ENCODE measurements at places on chromosomes 2 and 18.
A peak's percentile ranks its signal among the peaks of the same experiment; 100 is the strongest.

DNA sequence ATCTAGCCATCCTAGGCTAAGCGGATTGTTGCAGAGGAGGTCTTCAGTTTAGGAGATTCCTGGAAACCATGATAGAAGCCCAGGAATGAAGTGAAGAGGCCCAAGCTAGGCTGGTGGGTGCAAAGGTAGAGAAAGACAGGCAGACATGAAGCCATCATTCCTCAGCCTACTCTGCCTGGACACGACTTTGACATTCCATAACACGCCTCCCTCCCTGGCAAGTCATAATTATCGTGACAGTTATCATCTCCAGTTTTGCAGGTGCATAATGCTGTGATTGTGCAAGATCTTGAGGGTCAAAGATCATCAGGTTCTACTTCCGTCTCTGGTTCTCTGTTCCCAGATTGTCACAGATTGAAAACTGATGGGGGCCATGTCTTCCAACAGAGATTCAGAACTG lies 15.2 kb upstream of the FZD5 start:
- DNase-seq: no peak

DNA sequence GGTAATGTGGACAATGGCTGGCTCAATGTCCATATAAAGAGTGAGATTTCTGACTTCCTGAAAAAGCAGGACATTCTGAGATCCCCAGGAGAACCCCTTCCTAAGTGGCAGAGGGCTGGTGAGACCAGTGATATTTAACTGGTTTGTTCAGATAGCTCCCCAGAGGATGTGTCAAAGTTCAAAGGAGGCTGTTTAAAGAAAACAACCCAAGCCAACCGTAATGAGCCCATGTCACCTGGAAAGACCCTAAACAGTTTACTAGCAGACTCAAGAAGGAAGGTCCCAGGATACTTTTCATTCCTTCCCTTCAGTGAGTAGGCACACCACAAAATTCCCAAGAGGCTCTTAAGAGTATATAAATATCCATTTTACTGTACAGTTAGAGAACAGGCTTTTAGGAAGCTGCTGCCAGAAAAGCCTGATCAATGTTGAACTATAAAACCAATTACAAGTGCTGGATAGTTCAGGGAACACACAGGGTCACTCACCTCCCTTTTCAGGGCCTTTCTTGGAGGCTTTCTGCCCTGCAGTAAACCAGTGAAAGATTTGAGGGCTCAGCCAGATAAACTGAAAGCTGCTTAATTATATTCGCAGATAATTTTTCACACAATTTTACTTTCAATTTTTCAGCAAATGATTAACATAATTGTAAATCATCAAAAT lies 293.5 kb downstream of the ASXL3 start:
- DNase-seq: no peak

DNA sequence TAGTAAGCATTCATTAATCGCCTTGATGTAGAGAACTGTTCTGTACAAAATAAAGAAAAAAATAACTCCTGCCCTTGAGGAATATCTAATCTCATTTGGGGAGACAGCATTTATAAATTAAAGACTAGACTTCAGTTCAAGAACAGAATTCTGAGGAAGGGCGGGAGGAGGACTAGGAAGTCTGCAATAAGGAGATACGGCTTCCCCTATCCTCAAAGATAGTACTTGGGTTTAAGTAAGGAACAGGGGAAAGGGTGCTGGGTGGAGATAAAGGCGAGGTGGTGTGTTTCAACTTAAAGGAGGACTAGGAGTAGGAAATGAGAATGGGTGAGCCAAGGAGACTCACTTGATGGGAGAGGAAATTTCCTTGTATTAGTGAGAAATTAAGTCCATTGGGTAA lies 121.9 kb upstream of the MSTN start:
- no peak for DNase-seq

DNA sequence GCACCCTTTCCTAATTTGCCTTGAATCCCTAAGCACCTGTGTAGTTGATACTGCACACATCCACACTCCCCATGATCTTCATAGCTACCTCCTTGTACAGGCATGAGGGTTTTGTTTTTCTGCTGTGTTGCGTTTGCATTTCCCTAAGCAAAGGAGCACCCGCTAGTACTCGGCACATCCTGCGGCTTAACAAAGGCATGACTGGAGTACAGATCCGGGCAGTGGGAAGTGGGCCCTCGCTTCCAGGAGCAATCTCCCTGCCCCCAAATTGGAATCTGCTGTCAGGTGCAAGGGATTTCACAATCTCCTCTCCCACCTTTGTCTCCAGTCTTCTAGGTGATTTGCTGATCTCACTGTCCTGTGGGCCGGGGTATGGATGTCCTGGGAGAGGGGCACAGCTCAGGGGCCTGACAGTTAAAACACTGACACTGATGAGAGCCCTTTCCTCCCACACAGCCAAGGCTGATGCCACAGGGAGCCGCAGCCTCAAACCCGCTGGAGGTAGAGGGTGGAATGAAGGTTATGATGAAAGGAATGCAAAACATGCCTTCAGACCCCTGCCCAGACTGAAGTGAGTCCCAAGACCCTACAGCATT lies 98.7 kb upstream of the THOC1 start:
- DNase-seq: no peak

DNA sequence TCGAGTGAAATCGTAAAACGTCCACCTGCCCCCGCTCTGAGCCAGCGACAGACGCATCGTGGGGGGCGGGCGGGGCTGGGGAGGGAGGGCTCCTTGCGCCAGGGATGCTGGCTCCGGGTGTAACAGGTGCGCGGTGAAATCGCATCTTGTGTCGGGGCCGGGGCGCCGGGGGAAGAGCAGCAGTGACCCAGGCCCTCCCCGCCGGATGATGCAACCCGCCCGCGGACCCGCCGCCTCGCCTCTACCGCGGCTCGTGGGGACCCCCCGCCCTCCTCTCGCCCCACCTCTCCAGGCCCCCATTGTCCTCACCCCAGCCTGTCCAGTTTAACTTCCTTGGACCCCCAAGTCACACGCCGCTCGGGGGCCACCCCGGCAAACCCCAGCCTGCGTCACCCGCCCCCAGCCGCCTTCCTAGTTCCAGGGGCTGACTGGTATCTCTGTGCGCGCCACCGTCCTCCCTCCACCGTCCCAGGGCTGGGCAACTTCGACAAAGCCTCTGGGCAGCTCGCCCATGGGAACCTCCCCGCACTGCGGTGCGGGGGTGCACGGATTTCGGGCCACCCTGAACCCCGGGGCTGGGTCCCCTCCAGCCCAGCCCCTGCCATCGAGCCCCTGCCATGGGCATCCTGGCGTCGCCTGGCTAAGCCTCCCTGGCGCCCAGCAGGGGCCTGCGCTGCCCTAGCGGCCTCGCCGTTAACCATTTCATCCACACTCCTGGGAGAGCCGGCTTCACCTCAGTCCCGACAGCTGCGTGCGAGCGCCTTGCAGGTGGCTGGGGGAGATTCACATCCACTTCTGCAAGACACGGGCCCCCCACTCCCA lies 799 bp upstream of the KIF1A start:
- no peak for DNase-seq

GRCh38 chr2:65291216-65292105 lies 63.8 kb downstream of the ACTR2 start:
- no peak for DNase-seq

- peak; percentile 1 for DNase-seq
These were observed 29.4 kb upstream of the RTTN start for GRCh38 chr18:70234667-70235459.

DNA sequence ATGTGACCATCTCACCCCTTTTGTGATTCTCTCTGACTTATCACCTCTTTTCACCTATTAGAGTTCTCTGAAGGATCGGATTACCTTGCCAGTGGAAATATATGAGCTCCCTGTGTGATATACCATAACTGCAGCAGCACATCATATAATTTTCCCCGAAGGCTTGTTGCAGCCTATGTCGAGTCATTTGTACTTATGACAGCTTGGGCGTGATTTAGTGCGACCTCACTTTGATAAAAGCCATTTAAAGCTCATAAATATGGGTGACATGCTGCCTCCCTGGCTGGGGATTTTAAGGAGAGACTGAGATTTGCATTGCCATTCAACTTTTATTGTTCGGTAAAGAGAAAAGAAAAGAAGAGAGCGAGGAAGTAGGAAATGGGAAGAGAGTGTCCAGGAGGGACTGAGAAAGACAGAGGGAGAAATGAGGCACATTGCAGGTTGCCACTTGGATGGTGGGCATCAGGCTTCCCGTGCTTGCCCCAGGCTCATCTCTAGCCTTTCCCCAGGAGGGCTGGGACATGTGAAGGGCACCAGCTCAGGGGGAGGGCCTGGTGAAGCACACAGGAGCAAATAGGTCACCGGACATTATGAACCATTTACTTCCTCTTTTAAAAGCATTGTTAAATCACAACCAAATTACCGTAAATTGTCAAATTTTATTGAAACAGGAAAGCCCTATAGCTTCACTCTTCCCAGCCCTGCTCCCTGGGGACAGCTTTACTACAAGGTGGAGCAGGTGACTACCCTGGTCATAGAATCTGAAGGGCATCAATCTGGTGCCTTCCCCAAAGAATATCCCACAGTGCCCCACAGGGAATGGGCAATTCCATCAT lies 161.3 kb downstream of the SETBP1 start:
- DNase-seq: no peak

DNA sequence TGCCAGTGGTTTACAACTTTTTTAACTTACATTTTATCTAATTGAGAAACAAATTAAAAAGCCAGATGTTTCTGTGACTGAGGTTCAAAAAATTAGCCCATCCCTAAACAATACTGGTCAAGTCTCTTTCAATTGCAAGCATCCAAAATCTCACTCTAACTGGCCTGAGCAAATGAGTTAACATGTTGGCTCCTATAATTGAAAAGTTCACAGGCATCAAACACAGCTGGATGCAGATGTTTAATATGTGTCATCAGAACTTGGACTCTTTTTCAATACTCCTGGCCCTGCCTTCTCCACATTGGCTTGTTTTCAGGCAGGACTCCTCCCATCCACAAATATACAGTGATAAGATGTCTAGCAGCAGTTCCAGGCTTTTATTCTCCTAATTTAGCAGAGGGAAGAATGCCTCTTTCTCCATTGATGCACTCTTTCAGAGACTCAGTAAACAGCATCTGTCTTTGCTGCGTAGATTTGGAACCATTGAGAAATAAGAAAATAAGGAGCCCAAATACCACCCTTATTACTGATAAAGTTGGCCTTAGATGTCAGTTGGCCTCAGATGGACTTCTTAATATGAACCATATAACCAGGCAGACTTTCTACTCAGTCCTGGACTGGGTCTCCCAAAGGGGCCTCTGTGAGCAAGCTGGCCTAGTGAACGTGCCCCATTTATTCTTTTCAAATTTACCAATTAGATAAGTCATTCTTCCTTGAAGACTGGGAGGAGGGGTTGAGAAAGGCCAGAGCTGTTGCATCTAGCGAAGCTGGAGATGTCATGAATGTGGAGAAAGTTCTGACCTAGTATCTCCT lies 30.4 kb upstream of the FN1 start:
- no peak for DNase-seq

DNA sequence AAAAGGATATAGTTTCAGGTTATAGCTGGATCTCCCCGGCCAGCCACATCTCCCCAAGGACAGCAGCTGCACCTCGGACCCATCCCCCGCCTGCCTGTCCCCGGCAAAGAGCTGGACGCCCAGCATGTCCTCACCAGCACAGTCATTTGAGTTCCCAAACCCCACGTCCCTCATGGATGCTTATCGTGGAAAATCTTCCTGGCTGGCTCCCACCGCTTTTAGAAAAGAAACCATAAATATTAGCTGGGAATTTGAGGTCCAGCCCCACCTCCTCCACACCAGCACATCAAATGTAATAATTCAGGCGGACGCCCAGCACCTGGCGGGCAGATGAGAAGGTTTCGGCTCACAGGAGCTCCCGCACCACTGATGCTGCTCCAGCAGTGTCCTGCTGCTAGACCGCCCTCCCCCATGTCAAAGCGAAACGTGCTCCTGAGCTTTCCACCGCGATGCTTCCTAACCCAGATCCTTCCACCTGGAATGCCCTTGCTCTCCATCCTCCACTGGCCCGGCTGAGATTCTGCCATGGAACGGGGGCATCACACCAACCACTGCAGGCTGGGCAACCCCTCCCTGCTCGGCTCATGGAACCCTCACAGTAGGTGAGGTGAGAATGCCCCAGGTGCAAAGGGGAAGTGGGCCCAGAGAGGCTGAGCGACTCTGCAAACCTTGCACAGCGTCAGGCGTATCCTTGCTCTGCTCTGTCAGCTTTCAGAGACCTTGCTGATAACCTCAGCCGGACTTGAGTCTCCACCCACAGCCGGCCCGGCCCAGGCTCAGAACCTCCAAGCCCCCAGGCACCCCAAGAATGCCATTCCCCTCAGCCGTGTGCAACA lies 71.5 kb upstream of the GPC1 start:
- DNase-seq: no peak

DNA sequence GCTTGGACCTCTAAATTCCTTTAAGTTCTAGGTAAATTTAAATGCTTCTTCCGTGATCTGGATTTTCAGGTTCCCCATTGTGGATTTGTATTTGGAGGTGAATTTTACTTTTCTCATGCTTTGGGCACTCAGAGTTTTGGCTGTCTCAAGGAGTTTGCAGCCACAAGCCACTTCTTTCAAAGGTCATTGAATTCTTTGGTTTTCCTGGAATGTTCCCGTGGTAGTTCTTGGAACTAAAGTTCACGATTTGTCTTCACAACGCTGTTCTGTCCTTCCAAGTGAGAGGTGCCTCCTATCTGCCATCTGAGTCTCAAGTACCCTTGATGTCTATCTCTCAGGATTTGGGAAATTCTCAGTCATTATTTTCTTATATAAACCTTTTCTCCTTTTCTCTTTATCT lies 1438.7 kb upstream of the ZEB2 start:
- no peak for DNase-seq
